NCI-H2081 treated with DMSO at 0.1 percent for 48 hours (cell line): ENCODE measurements at places on chromosomes 16 and 17.
A peak's percentile ranks its signal among the peaks of the same experiment; 100 is the strongest.

GRCh38 chr16:85625485-85626117, 12.5 kb downstream of the GSE1 start:
- no peak for DNase-seq

- DNase-seq = no peak
These were observed 76.6 kb downstream of the MAF start for GRCh38 chr16:79523971-79524370.

- DNase-seq = no peak
These were observed 16.5 kb downstream of the PSME3IP1 start for GRCh38 chr16:57169327-57169726.

DNA sequence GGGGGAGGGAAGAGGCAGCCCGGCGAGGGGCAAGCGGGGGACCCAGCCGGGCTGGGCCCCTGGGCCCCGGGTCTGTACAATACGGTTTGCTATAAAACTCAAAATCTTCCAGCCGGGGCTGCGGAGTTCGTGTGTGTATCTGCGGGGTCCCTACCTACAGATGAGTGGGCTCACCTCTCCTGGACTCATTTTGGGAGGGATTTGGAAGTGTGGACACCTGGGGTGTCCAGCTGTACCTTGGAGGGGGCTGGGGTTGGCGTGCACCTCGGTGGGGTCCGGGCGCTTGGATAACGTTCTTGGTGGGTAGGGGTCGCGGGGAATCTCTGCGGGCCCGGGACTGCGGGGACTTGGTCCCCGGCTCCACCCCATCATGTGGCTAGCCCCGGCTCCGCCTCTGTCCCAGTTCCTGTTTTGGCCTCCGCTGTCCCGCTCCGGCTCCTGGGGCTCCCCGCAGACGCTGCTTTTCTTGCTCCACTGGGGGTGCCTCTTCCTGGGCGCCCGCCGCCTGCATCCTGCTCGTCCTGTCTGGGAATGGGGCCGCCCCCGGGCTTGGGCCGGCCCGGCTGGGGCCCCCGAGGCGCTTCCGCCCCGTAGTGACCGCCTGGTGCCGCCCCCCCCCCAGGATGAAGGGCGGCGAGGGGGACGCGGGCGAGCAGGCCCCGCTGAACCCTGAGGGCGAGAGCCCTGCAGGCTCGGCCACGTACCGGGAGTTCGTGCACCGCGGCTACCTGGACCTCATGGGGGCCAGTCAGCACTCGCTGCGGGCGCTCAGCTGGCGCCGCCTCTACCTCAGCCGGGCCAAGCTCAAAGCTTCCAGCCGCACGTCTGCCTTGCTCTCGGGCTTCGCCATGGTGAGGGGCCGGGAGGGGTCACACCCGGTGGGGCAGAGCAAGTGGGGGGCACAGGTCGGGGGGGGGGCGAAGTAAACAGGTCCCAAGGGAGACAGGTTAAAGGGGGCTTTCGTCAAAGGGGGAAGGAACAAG, at the start of gene ORAI3:
Gene ORAI3, plus strand, starts transcription at position 402 of the 983 bp plus-strand sequence. Its CDS starts 222 bp downstream, at position 624.
- no peak for DNase-seq

GRCh38 chr17:70314506-70314905, 145.2 kb downstream of the KCNJ2 start:
- DNase-seq = no peak

DNA sequence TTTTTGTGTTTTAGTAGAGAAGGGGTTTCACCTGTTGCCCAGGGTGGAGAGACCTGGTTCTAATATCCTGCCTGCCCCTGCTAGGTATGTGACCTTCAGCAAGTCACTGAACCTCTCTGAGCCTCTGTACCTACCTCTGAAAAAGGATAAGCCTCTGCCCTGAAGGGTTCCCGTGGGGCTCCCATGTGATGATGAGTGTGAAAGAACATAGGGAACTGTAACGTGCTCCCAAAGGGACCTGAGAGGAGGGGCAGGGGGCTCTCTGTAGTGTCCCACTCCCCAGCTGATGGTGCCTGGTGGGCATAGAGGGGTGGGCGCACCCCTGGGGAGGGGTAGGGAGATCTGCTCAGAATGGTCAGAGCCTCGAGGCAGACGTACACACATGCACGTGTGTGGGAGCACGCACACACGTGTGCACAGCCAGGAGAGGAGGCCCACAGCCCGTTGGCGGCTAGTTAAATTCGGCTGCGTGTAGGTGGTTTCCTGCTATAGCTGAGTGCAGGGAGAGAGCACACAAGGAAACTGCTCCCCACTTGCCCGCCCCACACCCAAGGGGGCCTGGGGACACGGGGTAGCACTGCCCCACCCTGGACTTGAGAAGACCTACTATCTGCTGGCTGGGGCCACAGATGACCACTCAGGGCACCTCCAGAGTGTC, 6.7 kb downstream of the KCNH4 start:
- no peak for DNase-seq

DNA sequence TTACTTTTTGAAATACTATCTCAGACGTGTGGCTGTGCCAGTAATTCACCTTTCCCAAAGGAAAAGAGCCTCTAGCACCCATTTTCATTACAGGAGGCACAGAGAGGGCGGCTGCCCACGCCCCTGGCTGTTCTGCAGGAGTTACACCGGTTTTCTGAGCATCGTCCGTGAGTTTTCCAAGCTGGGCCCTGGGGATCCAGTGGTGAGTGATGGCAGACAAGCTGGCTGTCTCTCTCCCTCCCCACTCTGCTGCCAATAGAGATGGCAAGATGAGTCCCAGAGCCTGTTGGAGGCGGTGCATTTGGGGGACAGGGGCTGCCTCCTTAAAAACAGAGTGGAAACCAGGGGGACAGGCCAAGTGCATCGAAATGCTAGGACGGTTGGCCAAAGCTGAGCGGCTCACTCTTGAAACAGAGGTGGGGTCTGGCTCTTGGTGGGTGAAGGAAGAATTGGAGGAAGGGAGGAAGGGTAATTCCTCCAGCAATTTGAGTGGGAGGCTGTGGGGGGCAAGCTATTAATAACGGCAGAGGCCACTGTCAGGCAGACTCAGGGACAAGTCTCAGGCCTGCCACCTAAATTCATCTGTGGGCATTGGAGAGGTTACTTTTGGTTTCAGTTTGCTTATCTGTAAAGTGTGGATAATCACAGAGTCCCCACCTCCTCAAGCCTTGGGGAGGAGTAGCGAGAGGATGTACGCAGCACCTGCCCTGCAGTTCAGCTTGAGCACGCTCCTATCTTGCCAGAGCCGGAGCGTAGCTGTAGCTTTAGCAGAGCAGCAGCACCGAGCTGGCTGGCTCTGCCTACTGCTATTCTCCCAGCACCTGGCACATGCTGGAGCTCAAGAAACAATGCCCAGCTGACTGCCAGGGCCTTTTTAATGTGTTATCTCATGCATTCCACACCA, 7.5 kb upstream of the NOS2 start:
- no peak for DNase-seq

- DNase-seq = no peak
These were observed 5.2 kb downstream of the CAMTA2 start for GRCh38 chr17:4982305-4982704.

DNA sequence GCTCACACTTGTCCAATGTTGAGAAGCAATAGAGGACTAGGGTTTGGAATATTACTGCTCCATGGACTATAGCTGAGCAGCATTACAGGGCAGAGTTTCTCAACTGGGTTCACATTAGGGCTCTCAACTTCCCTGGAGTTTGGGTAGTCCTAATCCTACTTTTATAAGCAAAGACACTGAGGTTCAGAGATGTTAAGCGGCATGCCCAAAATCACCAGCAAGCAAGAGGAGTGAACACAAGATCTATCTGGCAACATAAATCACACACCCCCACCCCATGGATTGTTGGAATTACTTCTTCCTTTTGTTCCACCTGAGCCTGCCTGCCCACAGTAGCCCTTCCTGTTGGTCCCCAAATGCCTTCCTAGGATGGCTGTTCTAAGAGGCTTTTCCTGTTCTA, 5.2 kb downstream of the TSNAXIP1 start:
- no peak for DNase-seq

DNA sequence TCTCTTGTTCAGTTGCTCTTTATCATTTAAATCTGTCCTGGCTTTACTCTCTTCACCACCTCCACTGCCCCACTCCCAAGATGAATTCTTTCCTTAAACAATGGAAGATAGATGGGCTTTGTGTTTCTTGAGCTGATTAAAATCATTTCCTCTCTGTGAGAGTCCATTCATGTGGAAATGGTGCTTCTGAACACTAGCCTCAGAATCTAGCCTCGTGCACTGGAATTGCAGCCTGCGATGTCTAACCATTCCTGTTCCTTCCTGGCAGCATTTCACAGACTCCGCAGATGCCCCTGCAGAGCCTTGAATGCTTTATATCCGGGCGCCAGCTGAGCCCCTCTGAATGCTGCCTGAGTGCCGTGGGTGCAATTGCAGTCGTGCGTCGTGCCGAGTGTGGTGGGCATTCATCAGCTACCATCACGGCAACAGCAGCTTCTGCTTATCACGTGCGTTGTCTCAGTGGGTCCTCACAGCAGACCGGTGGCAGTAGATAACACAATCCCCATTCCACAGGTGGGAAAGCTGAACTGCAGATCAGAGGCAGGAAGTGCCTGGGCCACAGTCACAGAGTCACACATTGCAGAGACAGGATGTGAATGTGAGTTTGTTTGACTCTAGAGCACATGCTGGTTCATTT, 172.8 kb upstream of the WSCD1 start:
- no peak for DNase-seq

DNA sequence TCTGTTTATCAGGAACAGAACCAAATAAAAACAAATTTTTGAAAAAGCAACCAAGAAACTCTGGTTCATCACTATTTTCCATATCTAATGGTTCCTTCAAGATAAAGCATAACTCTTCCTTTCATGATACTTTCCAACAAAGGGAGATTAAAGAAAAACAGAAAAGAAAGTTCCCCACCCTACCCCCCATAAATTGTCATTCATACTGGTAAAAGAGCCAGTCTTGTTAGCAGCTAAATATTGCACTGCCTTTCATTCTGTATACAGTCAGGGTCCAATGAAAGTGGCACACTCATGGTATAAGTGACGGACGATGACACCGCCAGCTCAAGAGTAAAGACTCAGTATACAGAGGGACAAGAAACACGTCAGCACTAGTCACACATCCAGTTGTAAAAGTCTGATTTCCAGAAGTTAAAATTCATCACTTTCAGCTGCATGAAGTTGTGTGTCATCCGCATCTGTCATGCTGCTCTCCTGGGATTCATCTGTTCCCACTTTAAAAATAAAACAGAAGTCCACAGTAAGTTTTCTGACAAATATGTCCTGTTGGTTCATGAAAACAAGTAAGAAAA, 68.5 kb downstream of the CDC27 start:
- DNase-seq = no peak

GRCh38 chr17:59257101-59257500, 36.8 kb downstream of the GDPD1 start:
- DNase-seq = no peak

- DNase-seq = peak; percentile 52
These were observed 172.6 kb downstream of the CDK5R1 start for GRCh38 chr17:32659419-32659842.

GRCh38 chr16:72848028-72848400, 199.9 kb downstream of the ZFHX3 start:
- no peak for DNase-seq

DNA sequence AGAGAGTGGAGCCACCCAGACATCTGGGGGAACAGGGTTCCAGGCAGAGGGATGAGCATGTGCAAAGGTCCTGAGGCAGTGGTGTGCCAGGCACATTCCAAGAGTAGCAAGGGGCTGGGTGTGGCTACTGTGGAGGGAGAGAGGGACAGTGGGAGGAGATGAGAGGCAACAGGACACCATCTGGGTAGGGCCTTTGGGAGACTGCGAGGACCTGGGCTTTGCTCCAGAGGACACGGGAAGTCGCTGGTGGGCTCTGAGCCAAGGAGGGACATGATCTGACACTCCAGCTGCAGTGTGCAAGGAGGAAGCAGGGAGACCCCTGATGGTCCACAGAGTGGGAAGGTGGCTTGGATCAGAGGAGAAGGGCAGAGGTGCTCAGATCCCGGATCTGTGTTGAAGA, 56.7 kb upstream of the MED9 start:
- DNase-seq = no peak

DNA sequence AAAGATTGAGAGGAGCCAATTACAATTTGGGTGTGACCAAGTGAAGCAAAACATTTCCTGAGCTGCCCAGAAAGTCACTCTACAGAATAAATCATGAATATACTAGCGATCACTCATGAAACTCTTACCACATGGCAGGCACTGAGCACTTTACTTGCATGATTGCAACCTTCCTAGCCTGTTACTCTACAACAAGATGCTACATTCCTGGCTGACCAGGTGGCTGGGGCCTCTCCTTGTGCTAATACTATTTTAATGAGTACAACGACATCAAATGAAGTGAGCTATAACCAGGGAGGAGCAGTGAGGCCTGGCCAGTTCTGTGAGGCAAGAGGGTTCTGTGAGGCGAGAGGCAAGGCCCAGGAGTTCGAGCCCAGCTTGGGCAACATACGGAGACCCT, 75.2 kb downstream of the CPPED1 start:
- DNase-seq = no peak

DNA sequence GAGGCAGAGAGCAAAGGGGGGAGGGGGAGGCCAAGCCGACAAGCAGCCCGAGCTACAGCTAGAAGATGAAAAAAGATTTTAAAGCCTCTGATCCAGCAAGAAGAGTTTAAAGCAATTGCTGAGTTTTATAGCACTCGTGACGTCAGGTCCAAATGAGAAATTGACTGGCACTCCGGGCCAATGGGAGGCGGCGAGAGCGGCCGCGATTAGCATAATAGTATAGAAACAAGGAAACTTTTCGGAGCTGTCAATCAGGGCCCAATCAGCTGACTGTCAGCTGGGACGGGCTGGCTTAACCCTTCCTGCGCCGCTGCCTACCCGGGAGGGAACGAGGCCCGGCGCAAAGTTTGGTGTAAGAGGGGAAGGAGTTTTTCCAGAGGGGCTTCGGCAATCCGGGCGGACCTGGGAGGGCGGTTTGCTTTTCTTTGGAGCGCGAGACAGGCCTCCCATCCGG, at the start of gene MAF:
Gene MAF, minus strand, starts transcription at position 100 of the 454 bp plus-strand sequence. CDS start 835 bp downstream, outside the sequence.
- peak; percentile 46 for DNase-seq

DNA sequence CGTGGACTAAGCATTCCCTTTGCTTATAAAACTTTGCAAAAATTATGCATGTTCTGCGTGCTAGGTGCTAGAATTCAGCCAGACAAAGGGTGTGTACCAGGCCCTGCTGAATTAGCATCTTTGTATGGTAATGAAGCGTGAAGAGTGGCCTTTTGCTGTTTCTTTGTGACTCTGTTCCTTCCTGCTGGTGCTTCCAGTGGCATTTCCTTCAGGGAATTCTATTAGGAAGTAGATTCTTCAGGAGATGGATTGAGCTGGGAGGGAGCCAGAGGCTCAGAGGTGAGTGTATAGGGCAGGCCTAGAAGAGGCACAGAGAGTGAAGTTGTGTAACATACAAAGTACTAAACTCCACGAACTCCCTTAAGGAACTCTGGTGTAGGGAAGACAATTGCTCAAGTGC, 73.9 kb upstream of the ASIC2 start:
- DNase-seq = no peak

DNA sequence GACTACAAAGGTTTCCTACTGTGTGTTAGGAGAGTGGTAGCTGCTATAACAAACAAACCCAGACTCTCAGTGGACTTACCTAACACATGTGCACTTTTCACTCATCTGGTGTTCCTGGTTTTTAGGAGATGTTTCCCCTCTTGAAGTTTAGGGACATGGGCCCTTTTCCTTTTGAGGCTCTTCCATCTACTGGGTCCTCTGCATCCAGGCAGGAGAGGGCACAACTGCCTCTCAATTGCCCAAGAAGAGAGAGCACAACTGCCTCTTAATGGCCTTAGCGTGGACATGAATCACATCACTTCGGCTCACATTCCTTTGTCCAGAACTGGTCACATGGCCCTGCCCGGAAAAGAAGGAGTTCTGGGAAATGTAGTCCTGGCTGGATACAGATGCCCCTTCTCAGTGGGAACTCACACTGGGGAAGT, 9.8 kb upstream of the TNRC6C start:
- no peak for DNase-seq
